ENCODE measurements at places on chromosomes 4 and X.
A peak's percentile ranks its signal among the peaks of the same experiment; 100 is the strongest.

GRCh38 chrX:136171420-136171819 lies 24.1 kb downstream of the FHL1 start:
- DNase-seq: no peak

DNA sequence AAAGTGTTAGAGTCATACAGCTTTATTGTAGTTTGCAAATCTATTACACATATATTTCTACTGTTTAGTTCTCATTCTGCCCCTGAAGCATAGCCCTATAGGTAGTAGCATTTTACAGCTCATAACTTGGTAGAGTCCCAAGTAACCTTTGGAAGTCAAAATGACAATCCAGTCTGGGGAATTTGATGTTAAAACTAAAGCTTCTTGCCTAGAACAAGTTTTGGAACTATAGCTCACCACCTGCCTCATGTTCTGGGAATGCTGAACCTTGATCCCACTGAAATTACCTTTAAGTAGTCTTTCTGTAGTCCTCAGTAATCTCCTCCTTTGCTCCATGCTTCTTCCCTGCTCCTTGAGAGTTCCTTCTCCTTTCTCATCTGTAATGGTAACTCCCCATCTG lies 8.4 kb downstream of the UGT8 start:
- DNase-seq: no peak

GRCh38 chr4:108774809-108775530 lies 12.1 kb upstream of the ETNPPL start:
- no peak for DNase-seq

GRCh38 chr4:124903995-124904722 lies 191.6 kb upstream of the ANKRD50 start:
- peak; percentile 22 for DNase-seq

Measured in SW480 (cell line).